ENCODE measurements at places on chromosomes 1 and 21. TPM values are rescaled to one million over a fixed set of nuclear protein-coding genes. Genes with fewer than 3 reads are reported as not detected.

GRCh38 chr1:27571439-27572018, 32.4 kb downstream of the AHDC1 start:
- DNase-seq = peak; percentile 38

- DNase-seq = no peak
These were observed 98.7 kb upstream of the LHX8 start for GRCh38 chr1:75035536-75035935.

DNA sequence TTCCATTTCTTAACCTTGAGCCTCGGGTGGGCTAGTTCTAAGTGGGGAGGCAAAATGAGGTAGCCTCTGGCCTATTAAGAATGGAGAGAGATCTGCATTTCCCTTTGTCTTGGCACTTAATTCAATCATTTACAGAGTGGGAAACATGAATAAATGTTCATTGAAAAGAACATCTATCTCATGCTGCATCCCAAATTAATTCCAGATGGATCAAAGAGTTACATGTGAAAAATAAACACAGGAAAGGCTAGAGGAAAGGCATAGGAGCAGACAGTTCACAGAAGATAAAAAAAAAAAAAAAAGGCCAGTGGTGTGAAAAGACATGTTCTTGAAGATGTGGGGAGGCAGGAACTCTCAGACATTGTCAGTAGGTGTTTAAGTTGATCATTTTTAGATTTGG, 35.7 kb upstream of the EPS8L3 start:
- DNase-seq = no peak

DNA sequence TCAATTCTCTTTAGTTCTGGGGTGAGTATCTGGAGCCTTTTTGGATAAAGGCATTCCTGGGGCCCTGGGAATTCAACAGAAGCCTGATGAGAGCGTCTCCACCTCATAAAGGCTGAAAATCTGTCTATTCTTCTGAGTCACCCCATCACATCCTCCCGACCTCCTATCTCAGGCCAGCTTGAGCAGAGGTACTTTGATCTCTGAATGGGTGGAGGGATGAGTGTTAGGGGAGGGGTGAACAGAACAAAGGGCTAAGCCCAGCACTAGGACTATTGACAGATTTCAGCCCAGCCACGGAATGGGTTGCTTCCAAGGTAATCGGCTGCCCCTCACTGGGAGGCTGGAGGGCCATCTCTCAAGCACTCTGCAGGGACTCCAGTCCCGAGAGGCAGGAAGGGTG, 2.5 kb upstream of the MYBPH start:
- DNase-seq = no peak

GRCh38 chr21:17979763-17980162, 160.6 kb upstream of the C21orf91 start:
- DNase-seq = no peak

DNA sequence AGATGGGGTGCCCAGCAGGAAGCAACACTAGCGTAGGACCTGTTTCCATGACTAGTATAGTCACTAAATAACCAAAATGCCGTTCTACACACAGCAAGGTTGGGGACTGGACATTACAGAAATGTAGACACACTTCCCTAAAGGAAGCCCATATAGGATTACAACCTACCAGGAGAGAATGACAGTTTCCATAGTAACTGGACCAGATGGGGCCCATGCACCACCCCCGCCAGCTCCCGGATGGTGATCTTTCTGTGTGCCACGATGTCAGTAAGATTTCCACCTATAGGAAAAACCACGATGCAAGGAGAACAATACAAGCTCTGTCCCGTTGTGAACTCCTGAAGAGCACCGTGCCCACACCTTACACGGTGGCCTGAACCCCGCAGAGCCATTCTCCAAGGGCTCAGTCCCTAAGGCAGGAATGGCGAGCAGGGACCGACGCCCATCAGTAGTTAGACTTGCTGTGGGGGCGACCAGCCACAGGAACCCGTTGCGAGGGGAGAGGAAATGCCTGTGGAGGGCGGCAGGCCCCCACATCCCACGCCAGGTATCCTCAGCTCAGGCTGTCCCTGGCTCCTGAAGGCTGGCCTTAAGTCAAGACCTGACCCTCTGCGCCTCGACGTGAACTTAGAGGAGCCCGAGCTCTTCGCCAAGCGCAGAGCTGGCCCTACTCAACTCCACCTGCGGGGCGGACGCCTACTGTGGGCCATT, 13.6 kb upstream of the CEP85 start:
- no peak for DNase-seq

GRCh38 chr1:7048395-7048794, 263.1 kb downstream of the CAMTA1 start:
- no peak for DNase-seq

GRCh38 chr1:230068952-230069684, 2.1 kb downstream of the GALNT2 start:
- no peak for DNase-seq

- DNase-seq = peak; percentile 33
These were observed 3.2 kb upstream of the LIX1L start for GRCh38 chr1:145961109-145961424.

DNA sequence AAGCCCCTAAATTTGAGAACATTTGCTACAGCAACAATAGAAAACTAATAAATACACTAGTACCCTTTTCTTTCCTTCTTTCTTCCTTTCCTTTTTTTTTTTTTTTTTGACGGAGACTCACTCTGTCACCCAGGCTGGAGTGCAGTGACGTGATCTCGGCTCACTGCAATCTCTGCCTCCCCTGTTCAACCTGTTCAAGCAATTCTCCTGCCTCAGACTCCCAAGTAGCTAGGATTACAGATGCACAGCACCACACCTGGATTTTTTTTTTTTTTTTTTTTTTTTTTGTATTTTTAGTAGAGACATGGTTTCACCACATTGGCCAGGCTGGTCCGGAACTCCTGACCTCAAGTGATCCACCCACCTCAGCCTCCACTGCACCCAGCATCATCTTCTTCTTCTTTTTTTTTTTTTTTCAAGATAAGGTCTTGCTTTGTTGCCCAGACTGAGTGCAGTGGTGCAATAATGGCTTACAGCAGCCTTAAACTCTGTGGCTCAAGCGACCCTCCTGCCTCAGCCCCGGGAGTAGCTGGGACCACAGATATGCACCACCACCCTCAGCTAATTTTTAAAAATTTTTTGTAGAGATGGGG, 19.6 kb upstream of the CBR3 start:
- no peak for DNase-seq

DNA sequence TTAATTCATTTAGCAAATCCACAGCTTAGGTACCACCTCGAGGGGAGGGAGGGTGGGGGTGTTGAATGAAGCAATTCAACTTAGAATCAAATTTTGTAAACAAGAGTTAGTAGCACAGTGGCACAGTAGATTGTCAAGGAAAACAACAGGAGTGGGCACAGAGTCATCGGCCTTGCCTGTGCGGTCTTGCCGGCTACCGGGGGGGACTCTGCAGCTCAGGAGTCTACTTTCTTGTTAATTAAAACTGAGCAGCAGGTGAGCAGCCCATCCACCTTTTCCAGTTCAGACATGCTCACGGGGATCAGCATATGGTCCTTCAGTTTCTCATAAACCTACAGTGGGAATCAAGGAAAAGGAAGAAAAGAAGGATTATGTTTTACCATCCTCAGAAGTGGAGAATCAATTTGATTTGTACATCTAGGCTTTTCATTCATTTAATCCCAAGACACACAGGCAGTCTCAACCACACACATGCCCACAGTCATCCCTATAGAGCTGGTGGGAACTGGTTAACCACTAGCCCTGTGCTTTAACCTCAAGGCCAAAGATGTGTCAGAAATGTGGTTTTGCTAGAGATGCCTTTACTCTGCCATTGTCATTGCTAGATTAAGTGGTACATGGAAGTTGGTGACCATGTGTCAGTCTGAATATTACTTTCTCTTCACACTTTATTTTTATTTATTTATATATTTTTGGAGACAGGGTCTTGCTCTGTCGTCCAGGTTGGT, 45.0 kb upstream of the BCL10 start:
- DNase-seq = no peak

GRCh38 chr21:17460094-17460493, 52.7 kb upstream of the CXADR start:
- DNase-seq = no peak

The SASS6 gene
- 1.7 TPM for polyA plus RNA-seq

The GOLT1A gene
- 0.43 TPM for polyA plus RNA-seq

The PTAFR gene
- 0.73 TPM for polyA plus RNA-seq

The PTPN7 gene
- 0.32 TPM for polyA plus RNA-seq

The DYNLT4 gene
- polyA plus RNA-seq = 1.8 TPM

The SYNC gene
- 10.5 TPM for polyA plus RNA-seq

The CFHR1 gene
- not detected for polyA plus RNA-seq

The FCRL1 gene
- not detected for polyA plus RNA-seq

The AADACL4 gene
- polyA plus RNA-seq = not detected

Data from heart right ventricle (tissue), 16 donors.